ENCODE measurements at places on chromosomes 16 and 17.

GRCh38 chr16:51430716-51431369, 279.8 kb upstream of the SALL1 start:
- DNase-seq, result no peak

DNA sequence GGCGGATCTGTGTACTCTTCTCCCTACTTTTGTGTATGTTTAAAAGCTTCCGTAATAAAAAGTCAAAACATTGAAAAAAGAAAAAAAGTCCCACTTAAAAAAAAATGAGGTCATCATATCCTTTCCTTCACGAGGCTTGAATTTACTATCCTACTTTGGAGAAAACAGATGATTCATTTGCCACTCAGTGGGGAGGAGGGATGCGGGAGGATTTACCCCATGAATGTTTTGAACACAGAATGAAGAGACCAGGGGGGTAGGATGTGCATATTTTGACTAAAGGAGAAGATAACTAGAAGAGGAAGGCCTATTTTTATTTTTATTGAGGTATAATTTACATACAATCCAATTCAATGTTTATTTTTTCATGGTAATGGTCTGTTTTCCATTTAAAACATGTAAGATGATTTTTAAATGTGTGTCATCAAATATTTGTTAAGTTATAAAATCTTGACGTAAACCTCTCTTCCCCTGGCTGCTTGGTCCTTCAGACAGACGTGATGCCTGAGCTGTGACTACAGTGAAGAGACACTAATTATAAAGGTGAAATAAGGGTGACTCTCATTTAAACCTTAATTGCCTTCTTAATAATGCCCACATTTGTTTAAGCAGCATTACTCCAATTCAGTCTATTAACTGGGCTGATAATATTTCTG, 135.4 kb upstream of the AXIN2 start:
- no peak for DNase-seq

DNA sequence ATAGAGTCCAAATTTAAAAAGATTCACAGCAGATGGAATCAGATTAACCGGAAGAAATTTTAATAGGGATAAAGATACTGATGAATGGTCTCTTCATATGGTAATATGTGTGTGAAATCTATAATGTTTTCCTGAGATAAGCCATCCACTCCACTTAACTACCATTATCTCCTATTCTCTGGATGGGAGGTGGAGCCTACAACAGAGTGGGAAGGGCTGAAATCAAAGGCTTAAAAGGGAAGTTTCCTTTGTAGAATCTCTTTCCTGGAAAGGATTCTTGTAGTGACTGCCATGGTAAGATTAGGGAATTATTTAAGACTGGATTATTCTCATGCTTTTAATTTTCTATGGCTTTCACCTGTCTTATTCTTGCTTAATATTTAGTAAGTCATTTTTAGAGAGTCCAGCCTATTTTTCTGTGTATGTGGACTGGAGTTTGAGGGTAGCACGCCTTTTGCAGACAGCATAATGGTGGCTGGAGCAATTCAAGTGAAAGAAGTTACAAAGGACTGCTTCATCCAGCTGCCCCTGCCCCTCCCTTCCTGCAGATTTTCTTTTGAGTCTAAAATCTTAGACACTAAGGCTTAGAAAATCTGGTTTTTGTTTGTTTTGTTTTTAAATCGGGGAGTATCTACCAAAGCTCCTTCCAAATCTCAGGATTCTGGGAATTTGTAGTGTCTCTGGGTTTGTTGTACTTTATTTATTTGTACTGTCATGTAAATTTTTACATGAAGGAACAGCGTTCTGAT, 26.5 kb downstream of the KAT7 start:
- DNase-seq, result no peak

DNA sequence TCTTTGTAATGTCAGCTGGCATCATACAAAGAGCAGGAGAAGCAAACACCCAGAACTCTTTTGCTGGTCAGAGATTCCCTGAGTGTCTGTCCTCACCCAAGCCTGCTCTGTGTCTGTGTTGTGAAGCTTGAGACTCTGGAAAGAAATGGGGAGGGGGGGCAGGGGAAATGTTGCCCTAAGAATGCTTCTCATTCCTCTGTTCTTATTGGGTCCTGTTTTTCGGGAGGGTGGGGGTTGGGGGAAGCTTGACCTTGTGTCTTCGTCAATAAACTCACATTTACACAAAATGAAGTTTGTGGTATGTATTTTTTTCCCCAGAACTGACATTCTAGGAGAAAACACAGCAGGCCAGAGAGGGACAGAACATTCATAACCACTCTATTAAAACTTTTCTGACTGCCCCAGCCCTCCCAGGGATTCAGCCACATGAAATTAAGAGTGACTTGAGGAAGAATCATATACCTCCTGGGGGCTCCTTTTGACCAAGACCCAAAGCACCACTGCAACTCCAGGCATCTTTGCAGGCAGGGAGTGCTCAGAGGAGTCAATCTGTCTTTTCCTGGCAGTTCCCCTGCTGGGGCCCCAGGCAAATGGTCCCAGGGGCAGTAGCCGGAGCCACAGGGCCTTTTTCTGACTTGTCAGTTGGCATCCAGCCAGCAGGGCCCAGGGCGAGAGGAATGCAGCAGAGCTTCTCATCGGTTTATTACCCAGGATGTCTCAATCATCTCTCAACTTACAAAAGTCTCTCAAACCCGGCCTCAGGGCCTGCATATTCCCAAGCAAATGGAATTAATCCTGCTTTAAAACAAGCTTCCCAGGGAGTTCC, 5.1 kb upstream of the RASL10B start:
- no peak for DNase-seq

GRCh38 chr17:949623-950303, 29.8 kb downstream of the NXN start:
- DNase-seq, result no peak

- DNase-seq, result peak; percentile 25
Measured at GRCh38 chr17:81481073-81481799, 31.4 kb downstream of the ACTG1 start.

GRCh38 chr17:79082311-79083190, 7.9 kb downstream of the ENGASE start:
- DNase-seq, result no peak

GRCh38 chr16:83615141-83615952, 192.4 kb upstream of the HSBP1 start:
- DNase-seq, result no peak

- no peak for DNase-seq
Measured at GRCh38 chr17:75551266-75551665, 25.8 kb downstream of the LLGL2 start.

GRCh38 chr16:31087971-31088370, 772 bp downstream of the PRSS53 start:
- DNase-seq, result no peak

DNA sequence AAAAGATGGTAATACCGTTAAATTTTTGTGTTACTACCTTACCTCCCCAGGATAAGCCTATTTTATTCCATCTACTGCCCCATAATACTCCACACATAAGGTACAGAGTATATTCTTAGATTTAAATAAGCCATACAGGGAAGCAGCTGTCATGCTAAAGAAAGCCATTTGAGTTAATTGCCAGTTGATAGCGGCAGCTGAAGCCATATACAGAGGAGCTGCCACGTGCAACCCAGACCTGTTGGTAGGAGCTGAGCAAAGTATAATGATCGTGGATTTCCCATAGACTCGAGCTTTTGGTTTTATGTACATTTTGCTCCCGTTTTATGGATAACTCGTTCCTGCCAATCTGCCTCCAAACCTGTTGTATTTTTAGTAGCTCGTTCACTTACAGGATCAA, 12.0 kb downstream of the CPSF4L start:
- no peak for DNase-seq

- DNase-seq, result no peak
Measured at GRCh38 chr17:68903286-68903685, 51.9 kb downstream of the ABCA8 start.

- peak; percentile 14 for DNase-seq
Measured at GRCh38 chr16:87317750-87318644, 805 bp upstream of the C16orf95 start.

- DNase-seq, result no peak
Measured at GRCh38 chr16:11175787-11176341, 80.1 kb downstream of the SOCS1 start.

- no peak for DNase-seq
Measured at GRCh38 chr17:77889866-77890760, 68.4 kb upstream of the TNRC6C start.

DNA sequence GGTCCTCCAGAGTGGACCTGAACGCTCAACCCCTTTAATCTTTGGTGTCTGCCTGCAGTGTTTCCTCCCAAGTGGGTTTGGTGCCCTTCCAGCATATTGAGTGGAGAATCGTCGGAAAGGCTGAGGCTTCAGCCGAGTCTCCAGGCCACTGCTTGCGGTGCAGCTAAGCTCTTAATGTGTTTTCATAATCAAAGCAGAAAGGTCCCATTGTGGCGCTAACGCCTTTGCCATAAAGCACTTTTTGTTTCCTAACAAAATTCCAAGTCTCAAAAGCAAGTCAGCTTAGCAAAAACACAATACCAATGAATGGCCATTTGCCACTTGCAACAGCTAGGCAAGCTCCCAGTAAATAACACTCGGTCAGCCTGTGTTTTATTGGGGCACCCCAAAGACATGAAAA, 57.6 kb downstream of the KSR1 start:
- DNase-seq, result no peak

Measured in activated gamma-delta T cell treated with anti-CD3 and anti-CD28 coated beads, Interleukin-2, amount 50 U/mL, for 16 hours (primary cell).